ENCODE measurements at places on chromosomes 1 and 21. TPM values are rescaled to one million over a fixed set of nuclear protein-coding genes. Genes with fewer than 3 reads are reported as not detected.

DNA sequence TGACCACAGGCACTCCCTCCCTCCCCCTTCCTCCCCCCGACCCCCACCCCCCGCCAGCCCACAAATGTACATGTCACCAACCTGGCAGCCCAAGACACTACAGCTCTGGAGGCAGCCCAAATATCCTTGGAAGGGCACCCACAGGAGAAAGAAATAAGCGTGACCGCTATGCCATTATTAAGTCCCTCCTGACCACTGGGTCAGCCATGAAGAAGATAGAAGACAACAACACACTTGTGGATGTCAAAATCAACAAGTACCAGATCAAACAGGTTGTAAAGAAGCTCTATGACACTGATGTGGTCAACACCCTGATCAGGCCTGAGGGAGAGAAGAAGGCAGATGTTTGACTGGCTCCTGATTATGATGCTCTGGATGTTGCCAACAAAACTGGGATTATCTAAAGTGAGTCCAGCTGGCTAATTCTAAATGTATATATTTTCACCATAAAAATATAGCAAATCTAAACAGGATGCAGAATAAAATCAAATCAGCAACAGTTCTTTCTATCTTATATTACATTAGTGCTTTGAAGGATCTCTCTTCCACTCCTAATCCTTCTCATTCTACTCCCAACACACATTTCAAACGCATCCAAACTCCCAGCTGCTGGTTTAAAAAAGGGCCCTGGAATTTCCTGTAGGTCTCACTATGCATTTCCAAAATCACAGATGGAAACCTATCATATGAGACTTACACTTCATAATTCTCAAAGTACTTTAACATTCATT is 77.4 kb upstream of the SLFNL1 start:
- DNase-seq, result no peak

GRCh38 chr1:226382030-226382429 is 25.9 kb downstream of the PARP1 start:
- no peak for DNase-seq

DNA sequence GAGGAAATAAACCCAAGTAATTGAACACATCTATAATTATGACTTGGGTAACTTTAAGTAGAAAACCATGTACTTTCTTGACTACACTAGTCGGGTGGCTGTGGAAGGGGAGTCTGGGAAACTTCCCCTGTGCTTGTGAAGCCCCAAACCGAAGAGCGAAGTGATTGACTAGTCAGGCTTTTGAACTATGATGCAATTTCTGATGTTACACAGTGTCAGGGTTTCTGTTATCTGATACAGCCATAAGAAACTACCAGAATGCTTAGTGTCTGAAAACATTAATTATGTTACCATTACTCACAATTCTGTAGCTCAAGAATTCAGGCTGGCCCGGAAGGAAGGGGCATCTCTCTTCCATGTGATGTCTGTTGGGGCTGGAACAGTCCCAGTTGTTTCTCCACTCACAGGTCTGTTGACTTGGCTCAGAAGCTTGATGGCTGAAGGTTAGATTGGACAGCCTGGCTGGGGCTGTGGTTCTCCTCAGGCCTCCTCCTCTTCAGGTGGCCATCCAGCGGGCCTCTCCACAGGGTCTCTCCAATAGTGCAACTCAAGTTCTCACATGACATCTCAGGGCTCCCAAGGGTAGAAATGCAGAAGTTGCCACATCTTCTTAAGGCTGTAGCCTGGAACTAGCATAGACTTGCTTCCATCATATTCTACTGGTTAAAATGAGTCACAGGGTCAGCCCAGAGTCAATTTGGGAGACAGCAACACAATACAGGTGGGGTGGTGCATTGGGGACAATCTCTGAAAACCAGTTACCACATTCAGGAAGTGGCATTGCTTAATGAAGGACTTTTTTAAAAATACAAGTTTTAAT is 8.3 kb upstream of the C8B start:
- DNase-seq, result no peak

DNA sequence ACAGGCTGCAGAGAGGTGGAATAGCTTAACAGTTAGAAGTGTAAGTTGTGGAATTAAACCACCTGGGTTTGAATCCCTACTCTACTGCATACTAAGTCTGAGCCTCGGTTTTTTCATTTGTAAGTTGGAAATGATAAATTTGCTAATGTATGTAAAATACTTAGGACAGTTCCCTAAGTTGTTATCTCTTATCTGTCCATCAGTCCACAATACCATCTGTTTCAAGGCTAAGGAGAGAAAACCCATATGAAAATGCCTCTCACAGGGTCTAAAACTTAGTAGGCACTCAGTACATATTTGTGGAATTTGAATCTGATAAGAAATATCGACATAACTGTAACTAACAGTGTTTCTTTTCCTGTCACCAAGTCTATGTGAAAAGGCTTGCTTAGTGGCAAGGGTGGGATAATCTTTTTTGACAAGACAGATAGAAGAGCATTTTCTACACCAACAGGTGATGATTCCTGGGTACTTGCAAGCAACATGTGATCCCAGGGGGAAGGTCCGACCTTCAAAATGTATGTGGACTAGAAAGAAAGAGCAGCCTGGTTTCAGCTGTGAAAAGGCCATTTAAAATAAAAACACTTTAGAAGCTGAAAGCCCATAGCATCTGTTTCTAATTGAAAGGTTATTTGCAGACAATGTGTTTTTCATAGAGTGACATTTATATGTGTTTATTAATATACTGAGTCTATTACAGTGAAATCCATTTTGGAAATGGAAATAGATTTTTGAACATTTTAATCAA is 202.9 kb downstream of the HHAT start:
- no peak for DNase-seq

DNA sequence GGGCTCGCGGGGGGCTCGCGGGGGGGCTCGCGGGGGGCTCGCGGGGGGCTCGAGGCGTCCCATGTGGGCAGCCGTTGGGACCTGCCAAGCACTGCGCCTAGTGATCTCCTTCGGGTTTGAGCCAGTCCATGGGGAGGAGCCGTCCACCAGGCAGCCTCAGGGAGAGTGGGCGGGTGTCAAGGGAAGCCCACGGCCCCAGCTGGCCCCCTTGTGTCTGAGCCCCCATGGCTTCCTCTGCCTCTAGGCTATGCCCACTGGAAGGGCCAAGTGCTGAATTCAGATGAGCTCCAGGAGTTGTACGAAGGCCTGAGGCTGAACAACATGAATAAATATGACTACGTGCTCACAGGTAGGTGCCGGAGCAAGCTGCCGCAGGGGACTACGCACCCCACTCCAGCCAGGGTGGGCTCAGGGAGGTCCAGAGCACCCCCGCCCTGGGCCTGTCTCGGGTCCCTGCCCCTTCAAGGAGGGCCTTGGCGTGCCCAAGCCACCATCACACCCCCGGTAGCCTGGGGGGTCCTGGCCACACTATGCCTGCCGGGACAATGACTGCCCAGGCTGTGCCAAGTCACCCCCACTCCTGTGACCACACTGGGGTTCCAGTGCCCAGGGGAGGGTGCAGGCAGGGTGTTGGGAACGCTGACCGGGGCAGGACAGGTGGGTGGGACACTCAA is 22.6 kb downstream of the PDXK start:
- no peak for DNase-seq

- DNase-seq, result no peak
Measured at GRCh38 chr1:65083263-65083896, 64.6 kb upstream of the AK4 start.

DNA sequence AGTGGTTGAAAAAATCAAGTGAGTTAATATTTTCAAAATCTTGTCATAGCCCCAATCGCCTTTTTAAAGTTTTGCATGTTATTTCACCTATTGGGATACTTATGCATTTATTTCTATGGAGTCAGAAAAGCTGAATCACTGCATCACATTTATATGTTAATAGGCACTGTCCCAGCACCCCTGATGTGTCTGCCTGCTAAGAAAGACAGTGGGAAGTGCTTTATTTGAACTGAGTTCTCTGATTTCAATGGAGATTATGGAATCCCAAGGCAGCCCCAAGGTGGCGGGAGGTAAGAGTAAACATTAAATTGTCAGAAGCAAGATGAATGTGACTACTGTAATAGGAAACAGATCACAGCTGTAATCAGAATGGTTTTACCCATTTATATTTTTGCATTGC is 2225.7 kb downstream of the NCAM2 start:
- DNase-seq, result no peak

DNA sequence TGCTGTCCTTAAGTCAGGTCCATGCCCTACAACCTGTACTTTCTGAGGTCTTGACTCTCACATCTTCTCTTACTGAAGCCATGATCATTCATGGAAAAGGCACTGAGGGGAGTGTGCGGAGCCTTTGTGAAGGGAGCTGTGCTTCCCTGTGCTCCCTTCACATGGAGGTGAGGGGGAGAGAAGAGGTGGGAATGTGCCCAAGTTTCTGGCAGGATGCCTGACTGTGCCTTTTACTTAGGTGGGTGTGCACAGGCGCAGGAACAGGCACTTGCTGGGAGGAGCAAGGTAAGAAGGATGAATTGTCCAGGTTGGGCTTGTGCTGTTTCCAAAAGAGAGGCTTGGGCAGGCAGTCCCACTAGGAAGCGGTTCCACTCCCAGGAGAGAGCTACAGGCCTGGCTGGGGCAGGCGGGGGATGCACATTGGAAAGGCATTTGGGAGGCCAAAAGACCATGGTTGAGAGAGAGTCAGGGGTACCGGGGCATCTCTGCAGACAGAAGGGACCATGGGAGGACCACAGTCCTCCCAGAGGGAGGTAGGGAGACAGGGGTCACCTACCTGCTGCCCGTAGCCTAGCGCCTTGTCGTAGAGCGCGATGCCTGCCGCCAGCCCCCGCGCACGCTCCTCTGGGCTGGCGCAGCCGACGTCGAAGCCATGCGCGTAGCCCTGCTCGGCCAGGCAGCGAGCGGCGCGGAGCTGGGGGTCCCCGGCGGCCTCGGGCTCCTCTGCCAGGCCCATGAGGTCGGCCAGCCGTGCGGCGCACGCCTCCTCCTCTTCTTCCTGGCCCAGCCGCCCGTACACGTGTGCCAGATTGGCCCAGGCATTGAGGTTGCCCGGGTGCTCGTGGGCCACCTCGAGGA is 853 bp downstream of the TTC22 start:
- DNase-seq, result no peak

- no peak for DNase-seq
Measured at GRCh38 chr1:213104604-213105003, 53.6 kb downstream of the RPS6KC1 start.

GRCh38 chr1:206979379-206980043 is 9.3 kb upstream of the FCAMR start:
- peak; percentile 67 for DNase-seq

DNA sequence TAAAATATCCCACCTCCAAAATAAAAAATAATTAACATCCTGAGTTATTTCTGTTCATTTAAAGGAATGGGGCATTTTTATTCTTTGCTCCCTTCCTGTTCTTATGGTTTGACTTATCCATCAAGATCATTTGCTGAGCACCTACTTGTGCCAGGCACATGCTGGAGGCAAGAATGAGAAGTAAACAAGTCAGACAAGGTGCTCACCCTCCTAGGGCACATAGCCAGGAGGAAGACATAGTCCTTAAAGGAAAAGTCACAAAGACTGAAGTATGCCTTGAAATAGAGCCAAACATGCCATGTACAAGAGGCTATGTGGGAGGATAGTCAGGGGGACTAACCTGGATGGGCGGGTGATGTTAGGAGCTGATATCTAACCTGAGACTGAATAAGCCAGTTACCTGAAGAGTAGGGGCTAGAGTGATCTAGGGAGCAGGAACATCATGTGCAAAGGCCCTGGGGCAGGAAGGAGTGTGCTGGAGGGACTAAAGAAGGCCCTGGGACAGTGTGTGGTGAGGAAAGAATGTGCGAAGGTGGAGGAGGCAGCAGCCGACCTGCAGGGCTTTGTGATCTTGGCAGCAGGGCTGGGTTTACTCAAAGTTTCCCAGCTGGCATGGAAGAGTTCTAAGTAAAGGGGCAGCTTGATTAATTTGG is 233.5 kb downstream of the MATN1 start:
- DNase-seq, result no peak

GRCh38 chr1:203038217-203038741 is 12.0 kb downstream of the PPFIA4 start:
- DNase-seq, result peak; percentile 63

DNA sequence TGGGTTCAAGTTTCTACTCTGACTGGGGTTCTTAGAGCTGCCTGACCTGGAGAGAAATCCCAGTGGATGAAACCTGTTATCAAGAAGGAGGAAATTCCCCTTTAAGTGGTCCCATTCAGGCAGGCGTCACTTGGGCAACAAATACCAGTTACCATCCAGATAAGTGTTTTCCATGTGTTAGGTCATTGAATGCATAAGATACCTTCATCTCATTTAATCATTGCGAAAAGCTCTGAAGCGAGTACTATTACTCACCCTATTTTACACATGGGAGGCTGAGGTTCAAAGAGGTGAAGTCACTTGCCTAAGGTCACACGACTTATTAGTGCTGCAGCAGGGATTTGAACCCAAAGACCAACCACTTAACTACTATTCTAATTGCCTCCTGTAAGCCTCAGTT is 45.5 kb upstream of the RPL11 start:
- no peak for DNase-seq

Gene OR14K1
- not detected for total RNA-seq

Gene LCA5L
- 0.40 TPM for total RNA-seq

Gene GIPC2
- total RNA-seq, result not detected
